ENCODE measurements at places on chromosomes 16 and 17. TPM values are rescaled to one million over a fixed set of nuclear protein-coding genes. Genes with fewer than 3 reads are reported as not detected.

Gene ORC6
- 6.3 TPM for total RNA-seq

Gene TBC1D3D
- total RNA-seq = not detected

Gene SEPTIN12
- total RNA-seq = not detected

Gene PYY
- total RNA-seq = not detected

Gene GALR2
- not detected for total RNA-seq

Gene OR3A2
- total RNA-seq = not detected

Gene CLDN6
- total RNA-seq = 0.27 TPM

Gene FOXN1
- not detected for total RNA-seq

Gene ARHGDIG
- total RNA-seq = 3.7 TPM

Gene AFMID
- total RNA-seq = 31.7 TPM

Gene PRRT2
- total RNA-seq = 5.2 TPM

Gene KCNH6
- total RNA-seq = not detected

Gene SLFN14
- total RNA-seq = not detected

Gene KRTAP4-3
- not detected for total RNA-seq

Gene CES1
- not detected for total RNA-seq

Gene ERN2
- not detected for total RNA-seq

Gene MPO
- total RNA-seq = not detected

Gene KRTAP4-9
- not detected for total RNA-seq

Gene EEF2K
- total RNA-seq = 37.5 TPM

Gene C17orf50
- not detected for total RNA-seq

Gene PRKCB
- not detected for total RNA-seq

Gene CCL1
- not detected for total RNA-seq
